ENCODE measurements at places on chromosomes 2 and 18.

DNA sequence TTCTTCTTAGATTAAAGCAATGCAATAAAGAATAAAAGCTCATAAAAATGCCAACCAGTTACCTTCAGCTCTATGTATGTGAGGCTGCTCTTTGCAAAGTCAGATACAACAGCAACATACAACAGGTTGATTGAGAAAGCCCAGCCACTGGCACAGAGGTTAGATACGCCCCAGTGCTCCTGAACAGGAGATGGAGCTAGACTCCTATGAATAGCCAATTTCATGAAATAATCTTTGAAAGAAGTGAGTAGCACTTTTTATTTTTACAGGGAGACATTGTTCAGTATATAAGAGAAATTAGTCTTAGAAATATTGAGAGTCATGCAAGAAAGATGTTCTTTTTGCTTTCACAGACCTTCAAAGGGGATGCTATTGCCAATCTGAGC is 362.4 kb upstream of the MEX3C start:
- no peak for DNase-seq

DNA sequence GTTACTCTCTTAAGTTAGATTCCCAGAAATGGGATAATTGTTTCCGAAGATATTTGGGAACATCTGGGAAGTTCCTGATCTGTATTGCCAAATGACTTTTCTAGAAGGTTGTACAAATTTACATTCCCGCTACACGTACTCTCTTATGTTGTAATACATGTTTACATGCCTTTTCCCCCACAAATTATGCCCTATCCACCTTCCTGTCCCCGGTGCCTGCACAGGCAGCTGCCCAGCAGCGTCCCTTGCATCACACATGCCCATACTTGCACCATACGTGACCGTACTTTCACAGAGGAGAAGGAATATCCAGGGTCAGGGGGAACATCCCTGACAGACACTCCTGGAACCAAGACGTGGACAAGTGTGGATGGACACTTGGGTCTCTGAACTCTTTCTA is 24.2 kb upstream of the KLF11 start:
- peak; percentile 58 for DNase-seq

DNA sequence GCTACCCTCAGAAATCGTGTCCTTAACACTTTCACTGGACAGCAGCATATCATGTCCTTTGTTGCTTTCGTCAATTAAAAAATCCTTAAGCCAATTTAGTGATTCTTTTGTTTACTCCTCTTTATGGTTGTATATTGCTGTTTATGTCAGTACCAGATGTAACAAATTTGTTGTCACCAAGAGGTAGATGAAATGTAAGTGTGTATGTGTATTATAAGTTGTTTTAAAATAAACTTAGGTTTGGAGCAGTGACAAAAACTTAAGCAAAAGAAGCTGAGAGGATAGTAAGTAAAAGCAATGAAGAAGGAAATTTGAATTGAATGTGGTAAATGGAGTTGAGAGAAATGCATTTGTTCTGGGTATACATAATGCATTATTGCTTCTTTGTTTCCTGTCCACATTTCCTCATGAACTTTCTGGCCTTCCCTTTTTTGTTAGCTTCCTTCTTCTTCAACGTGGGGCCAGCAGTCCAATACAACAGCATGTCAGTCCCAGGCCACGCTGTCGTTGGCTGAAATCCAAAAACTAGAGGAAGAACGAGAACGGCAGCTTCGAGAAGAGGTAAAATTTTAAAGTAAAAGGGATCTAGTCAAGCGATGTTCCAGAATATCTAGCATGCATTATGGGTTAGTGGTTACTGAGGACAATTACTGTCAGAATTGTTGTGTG is 30.5 kb upstream of the SNORC start:
- DNase-seq, result no peak

- DNase-seq, result peak; percentile 91
Measured at GRCh38 chr2:106582148-106583143, 95.3 kb downstream of the CD8B2 start.

DNA sequence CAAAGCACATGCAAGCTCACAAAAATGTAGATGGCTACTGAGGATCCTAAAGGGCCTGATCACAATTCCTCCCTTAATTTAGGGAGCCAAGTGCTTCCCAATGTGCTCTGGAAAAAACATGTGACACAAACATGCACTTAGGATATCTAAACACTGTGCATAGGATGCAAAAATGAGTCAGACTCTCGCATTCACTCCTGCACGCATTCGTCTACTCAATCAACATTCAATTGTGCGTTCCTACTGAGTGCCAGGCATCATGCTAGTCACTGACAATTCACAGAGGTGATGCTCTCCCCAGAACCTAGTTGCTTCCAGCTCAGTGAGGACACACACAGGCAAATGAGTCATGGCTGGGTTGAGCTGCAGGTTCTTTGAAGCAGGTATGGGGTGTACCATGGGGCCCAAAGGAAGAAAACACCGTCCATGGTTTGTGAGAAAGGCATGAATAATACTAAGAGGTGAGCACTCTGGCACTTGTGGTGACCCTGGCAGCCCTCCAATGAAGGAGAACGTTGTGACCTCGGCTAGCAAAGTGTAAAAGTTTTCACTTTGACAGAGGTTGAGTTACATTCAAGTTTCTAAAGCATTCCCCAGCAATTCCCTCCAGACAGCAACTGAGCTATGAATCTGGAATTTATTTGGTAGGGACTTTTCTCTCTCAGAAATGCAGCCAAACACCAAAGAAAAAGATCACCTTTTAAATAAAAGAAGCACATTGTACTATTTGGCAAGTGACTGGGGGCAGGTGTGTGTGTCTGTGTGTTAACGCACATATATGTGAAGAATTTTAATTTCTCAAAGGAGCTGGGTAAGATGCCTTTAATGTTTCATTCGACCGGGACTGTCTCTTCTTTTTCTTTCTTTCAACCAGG is 173.3 kb downstream of the ALPK2 start:
- no peak for DNase-seq

DNA sequence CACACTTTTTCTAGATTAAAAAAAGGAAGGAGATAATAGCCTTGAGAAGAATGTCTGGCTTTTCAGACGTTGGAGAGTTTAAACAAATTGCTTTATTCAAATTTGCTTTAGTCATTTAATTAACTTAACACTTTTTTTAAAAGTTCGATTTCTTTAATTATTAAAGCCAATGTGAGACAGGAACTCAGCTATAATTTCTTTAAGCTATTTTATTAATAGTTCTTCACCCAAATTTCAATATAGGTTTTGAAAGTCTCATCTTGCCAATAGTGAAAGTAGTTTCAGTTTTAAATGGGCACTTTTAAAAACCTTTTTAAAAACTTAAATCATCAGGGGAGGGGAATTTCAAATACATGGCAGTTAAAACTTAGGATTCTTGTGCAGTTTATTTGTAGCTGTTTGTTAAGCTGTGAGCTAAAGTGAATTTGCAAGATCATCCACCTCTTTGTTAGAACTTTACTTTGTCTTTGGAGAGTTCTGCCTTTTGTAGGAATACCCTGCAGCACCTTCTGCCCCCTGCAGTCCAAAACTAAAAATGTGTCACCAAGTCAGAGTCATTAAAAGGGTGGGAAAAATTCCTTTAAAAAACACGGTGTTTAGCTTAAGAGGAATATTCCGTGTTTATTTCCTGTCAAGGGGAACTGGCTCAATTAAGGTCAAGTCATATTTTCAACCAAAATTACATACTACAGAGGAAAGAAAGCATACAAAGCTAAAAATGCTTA is 4.6 kb downstream of the TGIF1 start:
- DNase-seq, result peak; percentile 73

DNA sequence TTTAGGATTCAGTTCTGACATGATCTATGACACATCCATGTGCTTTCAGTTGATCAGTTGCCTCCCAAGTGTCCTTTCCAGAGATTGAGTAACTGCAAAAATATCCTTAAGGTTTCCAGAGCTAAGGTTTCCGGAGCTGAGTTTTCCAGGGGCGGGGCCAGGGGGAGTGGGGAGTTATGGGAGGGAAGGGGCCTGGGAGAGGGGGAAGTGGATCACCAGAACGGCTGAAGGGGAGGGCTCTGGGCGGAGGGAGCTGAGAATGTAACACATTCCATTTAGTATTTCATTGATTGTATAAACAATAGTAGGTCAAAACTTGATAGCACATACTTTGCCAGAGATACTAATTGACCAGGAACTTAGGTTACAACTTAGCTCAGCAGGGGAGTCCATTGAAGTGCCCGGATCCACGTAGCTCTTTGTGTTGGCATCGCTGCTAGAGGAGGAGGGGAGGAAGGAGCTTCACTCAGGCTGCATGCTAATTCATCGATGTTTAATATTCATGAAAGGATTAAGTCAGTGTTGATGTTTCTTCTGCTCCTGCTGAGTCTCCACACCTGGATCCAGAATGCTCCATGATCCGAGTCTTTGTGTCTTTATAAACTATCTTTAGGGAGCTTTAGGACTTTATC is 289.8 kb downstream of the ALPK2 start:
- DNase-seq, result no peak

Measured in GM23248 (cell line).